ENCODE measurements at places on chromosomes 13 and 19. TPM values are rescaled to one million over a fixed set of nuclear protein-coding genes. Genes with fewer than 3 reads are reported as not detected.

GRCh38 chr13:42654212-42654611 lies 80.3 kb downstream of the TNFSF11 start:
- DNase-seq = no peak

DNA sequence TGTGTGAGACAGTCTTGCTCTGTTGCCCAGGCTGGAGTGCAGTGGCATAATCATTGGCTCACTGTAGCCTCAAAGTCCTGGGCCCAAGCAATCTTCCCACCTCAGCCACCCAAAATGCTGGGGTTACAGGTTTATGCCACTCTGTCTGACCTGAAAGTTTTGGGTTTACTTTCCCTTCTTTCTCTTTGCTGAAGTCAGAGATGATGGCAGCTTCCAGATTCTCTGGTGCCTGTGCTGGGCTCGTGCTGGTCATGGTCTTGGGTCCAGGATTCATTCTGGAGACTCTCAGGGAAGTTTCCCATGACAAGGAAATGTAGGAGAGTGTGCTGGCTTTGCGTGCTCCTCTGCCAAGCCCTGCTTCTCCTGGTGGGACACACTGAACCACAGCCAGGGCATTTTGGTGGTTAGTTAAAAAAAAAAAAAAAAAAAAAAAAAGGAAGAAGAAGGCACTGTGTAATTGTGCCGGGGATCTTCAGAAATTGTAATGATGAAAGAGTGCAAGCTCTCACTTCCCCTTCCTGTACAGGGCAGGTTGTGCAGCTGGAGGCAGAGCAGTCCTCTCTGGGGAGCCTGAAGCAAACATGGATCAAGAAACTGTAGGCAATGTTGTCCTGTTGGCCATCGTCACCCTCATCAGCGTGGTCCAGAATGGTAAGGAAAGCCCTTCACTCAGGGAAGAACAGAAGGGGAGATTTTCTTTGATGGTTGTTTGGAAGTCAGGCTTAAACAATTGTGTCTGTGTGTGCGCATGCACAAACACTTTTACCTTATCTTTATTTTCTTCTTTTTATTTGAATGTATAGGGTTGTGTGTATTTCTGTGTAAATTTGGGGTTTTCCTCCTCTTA lies at the start of gene ALOX5AP:
Gene ALOX5AP (plus strand): TSS at position 519 of the 847 bp plus-strand sequence. CDS start 63 bp downstream, at position 582.
- no peak for DNase-seq

GRCh38 chr19:51090471-51090870 lies 7.8 kb upstream of the KLK14 start:
- DNase-seq = no peak

The SIGLEC12 gene
- total RNA-seq = not detected

DNA sequence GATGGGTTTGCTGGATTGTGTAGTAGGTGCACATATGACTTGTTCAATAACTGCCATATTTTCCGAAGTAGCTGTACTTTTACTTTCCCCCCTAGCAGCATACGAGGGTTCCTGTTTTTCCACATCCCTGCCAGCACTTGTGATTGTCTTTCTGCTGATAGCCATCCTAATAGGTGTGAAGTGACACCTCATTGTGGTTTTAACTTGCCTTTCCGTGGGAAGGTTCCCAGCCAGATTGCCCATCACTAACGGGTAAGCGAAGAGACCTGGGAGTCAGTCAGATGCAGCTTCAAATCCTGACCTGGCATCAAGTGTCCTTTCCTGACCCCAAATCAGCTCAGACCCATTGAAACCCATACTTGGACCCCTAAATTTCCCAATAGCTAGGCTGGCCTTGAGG lies 4.5 kb downstream of the CLPTM1 start:
- DNase-seq = no peak

DNA sequence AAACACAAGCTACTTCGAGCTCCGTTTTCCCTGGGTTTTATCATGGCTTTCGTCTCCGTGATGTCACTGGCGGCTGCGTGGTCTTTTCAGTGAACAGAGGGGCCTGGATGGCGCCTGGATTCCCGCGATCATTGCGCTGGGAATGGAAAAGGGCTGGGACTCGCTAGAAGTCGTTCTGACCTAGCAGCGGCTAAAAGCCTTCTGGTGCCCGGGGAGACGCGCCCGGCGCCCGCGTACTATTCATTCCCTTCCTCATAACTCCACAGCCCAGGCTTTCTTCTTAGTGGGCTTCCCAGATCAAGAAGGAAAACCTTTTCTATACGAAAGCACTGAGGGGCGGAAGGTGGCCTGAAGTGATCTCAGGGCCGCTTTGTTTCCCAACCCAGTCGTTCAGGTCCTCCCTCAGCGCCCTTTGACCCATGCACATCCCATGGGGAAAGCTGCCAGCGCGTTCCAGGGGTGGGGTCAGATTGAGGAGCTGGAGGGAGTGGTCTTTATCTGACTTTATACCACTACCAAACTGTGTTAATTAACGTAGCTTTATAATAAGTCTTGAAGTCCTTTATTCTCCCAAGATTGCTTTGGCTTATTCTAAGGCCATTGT lies 96.6 kb downstream of the ELF1 start:
- peak; percentile 32 for DNase-seq

The KBTBD7 gene
- total RNA-seq = 13.3 TPM

- DNase-seq = no peak
Observed at GRCh38 chr13:98997011-98997730, 19.3 kb upstream of the DOCK9 start.

GRCh38 chr13:44732503-44733098 lies 156.5 kb upstream of the TSC22D1 start:
- DNase-seq = peak; percentile 21

GRCh38 chr19:19040417-19040816 lies 7.0 kb downstream of the ARMC6 start:
- DNase-seq = no peak

The GPC6 gene
- 77.2 TPM for total RNA-seq

The FFAR1 gene
- total RNA-seq = not detected

DNA sequence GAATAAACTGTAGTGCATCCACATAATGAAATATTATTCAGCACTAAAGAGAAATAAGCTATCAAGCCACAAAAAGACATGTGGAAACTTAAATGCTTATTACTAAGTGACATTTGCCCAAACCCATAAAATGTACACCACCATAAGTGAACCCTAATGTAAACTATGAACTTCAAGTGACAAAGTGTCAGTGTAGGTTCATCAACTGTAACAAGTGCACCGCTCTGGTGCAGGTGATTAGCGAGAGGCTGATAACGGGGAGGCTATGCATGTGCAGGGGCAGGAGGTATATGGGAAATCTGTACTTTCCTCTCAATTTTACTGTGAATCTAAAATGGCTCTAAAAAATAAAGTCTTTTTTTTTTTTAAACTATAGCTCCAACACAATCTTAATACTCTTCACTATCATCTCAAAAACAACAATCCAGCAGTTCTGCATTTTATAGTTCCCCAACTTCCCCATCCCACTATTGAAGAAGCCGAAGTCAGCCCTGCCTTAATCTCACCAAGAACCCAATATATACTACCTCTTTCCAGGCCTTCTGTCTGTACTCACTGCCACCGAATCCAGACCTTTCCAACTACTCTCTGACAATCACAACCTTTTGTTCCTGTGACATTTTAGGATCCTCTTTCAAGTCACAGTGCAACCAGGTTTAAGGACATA lies 22.6 kb downstream of the ELF1 start:
- no peak for DNase-seq

DNA sequence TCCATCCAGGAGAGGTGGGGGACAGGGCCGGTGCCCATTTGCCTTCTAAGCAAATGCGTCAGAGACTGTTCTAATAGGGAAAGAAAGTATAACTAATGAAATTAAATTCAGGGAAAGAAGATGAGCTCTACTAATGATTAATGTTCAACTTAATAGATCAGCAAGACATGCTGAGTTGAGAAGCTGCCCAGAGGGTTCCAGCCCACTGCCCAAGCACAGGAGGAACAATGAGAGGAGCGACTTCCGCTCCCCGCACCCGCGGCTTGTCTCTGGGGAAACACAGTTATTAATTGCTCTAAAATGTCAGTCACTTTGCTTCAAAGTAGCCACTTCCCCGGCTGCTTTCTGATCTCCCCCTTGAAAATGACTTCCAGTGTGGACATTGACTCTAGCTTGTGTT lies 331.3 kb downstream of the UQCRFS1 start:
- no peak for DNase-seq

- no peak for DNase-seq
Observed at GRCh38 chr13:87234981-87235380, 436.2 kb upstream of the SLITRK5 start.

The CEACAM4 gene
- total RNA-seq = not detected

The ATP8A2 gene
- 0.38 TPM for total RNA-seq

DNA sequence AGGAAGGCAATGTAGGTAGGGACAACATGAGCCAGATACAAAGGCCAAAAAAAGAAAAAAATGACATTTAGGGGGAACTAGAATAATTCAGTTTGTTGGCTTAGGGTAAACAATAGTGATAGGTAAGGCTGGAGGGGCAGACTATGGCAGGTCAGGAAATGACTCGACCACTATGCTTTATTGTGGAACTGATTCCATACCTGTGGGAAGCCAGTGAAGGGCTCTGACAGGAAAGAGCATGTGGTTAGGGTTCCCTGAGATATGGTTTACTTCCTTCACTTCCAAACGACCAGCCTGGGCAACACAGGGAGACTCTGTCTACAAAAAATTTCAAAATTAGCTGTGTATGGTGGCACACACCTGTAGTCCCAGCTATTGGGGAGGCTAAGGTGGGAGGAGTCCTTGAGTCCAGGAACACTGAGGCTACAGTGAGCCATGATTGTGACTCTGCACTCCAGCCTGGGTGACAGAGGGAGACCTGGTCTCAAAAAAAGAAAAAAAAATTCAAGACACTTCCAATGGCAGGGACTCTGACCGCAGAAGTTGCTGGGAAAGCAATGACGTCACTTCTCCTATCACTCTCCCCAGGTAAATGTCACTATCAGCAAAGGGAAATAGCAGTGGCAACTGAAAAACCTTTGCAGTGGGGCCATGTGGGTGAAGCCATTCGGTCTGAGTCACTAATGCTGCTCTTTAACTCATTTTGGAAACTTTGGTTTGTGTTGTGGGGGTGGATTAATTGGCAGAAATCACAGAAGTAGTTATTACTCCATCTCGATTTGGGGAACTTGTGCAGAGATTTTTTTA lies 192.8 kb upstream of the TSC22D1 start:
- no peak for DNase-seq

- no peak for DNase-seq
Observed at GRCh38 chr19:5674714-5675113, 5.6 kb downstream of the MICOS13 start.

DNA sequence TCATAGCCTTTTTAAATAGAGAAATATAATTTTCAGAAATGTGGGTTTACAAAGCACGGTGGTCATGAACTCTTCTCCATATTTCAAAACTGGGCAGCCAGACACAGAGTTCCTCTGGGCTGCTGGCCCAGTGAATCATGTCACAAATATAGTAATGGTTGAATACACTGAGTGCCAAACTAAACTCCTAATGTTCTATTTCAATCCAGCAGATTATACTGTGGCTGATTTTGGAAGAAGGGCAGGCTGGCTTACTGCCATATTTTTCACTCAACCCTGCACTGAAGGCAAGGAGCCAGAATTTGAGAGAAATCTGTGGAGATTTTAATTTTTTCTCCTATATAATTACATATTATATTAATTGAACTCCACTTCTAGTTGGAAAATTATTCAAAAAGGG lies 17.0 kb upstream of the PRR20A start:
- DNase-seq = no peak

DNA sequence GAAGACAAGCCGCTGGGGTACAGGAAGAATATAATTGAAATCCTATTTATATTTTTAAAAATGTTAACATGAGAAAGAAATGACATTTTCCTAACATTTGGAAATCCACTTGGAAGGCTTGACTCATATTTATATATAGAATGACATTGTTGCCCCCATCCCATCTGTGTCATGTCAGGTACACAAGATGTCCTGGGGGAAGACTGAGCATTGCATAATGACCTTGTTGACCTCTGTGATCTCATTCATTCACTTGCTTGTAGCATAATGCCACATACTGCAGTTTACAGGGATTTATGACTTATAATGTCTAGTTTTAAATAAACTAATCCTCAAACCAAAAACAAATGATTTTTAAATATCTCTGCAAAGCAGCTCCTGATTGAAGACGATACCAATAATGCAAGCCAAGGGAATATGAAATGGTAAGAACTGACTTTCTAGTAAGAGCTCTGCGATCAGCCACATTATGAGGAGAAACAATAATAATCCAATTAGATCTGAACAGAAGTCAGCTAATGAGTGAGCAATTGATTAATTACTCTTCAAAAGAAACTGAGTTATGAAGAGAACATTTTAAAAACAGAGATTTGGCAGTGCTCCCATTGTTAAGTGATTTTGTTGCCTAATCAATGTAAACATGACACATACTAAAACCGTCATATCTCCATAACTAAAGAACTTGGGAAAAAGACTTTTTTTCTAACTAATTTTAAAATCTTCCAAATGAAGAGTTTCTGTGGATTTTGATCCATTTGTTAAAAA lies 21.2 kb upstream of the VWA8 start:
- no peak for DNase-seq

GRCh38 chr19:44807652-44808462 lies 1.0 kb upstream of the BCAM start:
- peak; percentile 97 for DNase-seq

GRCh38 chr13:48873587-48873986 lies 102.1 kb upstream of the FNDC3A start:
- peak; percentile 17 for DNase-seq

GRCh38 chr13:111518161-111518792 lies 197.8 kb downstream of the TEX29 start:
- DNase-seq = no peak

DNA sequence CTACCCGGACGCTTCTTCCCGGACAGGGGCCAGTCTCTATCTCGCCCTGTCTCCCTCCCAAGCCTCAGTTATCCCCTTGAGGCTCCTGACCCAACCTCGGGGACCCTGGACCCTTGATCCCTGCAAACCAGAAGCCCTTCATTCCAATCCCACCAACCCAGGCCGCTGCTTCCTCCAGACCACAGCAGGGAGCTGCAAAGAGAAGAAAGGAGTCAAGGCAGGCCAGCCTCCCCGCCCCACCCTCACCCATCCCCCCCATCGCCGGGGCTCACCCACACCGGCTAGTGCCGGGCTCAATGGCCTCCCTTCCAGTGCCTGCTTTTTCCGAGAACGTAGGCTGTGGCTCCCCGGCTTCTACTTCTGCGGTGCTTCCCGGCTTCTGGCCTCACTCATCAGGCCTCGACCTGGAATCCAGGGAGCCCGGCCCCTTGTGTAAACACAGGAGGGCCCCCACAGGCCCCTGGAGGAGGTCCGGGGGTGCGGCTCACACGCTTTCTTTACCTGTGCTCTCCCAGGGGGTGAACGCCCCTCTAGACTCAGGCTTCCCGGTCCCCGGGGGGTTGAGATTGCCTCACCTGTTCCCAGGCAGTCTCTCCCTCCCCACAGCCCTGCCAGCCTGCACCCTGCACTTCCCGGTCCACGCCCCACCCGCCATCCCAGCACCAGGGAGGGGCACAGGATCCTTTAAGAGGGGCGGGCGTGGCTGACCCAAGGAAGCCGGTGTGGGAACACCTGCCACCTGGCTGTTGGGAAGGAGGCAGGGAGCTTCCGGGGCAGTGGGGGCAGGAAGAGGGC lies at the start of gene FAM83E:
Gene FAM83E (minus strand): TSS at position 641 of the 795 bp plus-strand sequence. CDS start 1,704 bp downstream, outside the sequence.
- peak; percentile 97 for DNase-seq

DNA sequence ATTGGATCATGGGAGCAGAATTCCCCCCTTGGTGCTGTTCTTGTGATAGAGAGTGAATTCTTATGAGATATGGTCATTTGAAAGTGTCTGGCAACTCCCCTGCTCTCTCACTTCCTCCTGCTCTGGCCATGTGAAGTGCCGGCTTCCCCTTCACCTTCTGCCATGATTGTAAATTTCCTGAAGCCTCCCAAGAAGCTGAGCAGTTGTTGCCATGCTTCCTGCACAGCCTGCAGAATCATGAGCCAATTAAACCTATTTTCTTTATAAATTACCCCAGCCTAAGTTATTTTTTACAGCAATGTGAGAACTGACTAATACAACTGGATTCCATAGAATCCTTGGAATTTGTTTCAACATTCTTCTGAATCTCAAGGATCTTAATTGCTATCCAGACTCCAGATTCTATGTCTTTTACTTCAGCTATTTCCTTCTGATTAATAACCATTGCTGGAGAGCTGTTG lies 328.1 kb downstream of the SLITRK5 start:
- DNase-seq = no peak
